NCI-H1694 (cell line): ENCODE measurements at places on chromosomes 4 and X.

GRCh38 chr4:115234405-115235093 is 121.1 kb upstream of the NDST4 start:
- DNase-seq = no peak

- DNase-seq = no peak
Measured at GRCh38 chr4:173478913-173479283, 51.1 kb downstream of the HAND2 start.

DNA sequence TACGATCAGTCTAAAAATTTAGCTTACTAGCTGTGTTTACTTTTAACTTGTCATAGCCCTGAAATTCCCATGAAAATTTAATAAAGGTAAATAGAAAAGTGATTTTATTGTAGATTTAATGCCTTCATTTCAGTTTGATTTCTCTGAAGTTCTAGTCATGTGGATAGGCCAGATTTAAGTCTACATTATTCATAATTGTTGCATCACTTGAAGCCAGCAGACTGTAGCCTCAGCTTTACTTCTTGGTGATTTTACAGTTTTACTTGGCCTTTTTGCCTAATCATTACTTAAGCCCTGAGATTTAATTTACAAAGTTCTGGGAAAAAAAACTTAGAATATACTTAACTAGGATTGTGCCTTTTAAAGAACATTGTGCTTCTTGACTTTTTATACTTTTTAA is 73.5 kb upstream of the FHDC1 start:
- no peak for DNase-seq

DNA sequence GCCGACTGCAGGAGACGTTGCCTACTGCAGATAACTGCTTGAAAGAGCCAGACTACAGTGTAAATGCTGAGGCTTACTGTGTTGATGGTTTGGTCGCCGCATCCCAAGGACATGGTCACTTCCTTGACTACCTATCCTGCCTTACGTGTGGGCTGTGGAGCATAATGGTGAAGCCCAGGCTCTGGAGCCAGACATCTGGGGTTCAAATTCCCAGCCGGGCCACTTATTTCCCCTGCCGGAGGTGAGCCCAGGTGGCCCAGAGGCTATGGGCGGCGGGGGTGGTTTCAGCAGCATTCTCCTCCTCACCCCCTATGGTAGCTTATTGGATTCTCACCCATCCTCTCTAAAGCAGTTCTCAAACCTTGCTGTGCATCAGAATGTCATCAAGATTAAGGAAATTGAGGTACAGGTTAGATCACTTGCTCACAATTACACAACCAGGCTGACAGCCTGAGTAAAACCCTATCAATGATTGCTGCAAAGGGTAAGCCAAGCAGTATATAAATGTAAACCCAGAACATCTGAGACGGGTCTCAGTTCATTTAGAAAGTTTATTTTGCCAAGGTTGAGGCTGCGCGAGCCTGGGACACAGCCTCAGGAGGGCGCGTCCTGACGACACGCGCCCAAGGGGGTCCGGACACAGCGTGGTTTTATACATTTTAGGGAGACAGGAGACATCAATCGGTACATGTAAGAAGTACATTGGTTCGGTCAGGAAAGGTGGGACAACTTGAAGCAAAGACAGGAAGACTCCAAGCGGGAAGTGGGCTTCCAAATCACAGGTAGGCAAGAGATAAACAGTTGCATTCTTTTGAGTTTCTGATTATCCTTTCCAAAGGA is 48.5 kb downstream of the EVC start:
- no peak for DNase-seq

GRCh38 chrX:2501559-2502102 is 855 bp upstream of the DHRSX start:
- no peak for DNase-seq

GRCh38 chr4:128513664-128514484 is 226.3 kb upstream of the PGRMC2 start:
- no peak for DNase-seq

DNA sequence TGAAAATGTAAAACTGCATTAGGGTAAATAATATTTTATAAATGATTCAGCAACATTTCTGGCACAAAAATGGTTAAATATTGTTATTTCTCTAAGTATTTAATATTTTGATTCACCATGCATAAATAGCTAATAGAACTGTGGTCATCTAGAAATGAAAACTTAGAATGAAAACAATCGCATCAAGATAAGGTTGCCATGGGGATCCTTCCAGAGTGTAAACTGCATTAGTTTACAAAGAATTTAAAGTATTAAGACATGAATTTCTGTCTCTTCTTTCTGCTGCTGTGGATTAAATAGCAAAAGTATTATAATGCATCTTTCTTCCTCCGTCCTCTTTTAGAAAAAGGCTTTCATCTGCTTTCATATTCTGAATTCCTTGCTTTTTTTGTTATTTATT is 1064.6 kb upstream of the SLIT2 start:
- no peak for DNase-seq

GRCh38 chrX:30981968-30982367 is 89.9 kb downstream of the FTHL17 start:
- DNase-seq = no peak

DNA sequence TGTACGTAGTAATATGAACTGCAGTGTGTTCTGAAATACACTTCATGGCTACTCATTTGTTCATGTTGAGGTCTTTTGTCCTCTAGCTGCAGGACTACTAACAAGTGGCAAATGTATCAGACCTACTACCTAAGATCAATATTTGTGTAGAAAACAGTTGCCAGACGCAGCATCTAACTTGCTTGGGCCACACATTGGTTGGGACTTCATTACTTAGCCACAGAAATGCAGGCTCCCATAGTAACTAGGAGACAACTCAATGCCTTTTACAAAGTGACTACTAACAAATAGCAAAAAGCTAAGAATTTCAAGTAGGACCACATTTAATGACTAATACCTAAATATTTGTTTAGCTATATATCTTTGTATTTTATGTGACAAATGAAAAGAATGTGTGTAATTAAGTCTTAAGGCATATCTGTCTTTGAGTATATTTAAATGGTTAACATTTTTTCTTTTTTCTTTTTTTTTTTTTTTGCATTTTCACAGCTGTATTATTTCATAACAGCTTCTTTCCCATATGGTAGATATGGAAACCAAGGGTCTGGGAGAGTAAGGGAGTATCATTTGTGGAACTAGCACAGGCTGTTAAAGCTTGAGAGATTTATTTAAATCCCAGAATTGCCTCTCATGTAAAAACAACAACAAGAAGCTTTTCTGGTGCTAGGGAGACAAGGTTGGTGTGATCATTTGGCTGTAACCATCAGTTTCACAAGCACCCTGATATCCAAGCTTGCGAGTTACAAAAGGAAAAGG is 2.7 kb downstream of the CT47C1 start:
- no peak for DNase-seq

DNA sequence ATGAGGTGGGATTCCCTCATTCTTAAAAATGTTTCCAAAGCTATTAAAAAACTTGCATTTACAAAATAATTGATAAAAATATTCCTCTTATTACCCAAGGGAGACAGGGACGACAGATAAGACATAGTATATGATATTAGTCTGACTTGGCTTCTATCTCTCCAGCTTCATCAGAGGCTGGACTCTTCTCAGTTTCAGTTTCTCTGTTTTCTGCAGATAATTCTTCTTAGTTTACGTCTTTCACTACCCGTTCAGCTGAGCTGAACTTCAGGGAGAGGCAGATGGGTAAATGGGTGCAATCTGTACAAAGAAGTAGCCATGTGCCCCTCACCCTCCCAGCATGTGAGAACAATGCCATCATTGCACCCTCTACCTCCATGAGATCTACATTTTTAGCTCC is 214.0 kb upstream of the SLIT2 start:
- DNase-seq = no peak

GRCh38 chr4:150510176-150510865 is 71.6 kb upstream of the MAB21L2 start:
- no peak for DNase-seq

- DNase-seq = peak; percentile 17
Measured at GRCh38 chrX:136168929-136169735, 21.8 kb downstream of the FHL1 start.

- no peak for DNase-seq
Measured at GRCh38 chr4:169286562-169287301, 16.0 kb upstream of the SH3RF1 start.

GRCh38 chr4:136713140-136713539 is 819.2 kb downstream of the PCDH18 start:
- DNase-seq = no peak
